IPS-NIHi11 (cell line): ENCODE measurements at places on chromosomes 16 and 17.

DNA sequence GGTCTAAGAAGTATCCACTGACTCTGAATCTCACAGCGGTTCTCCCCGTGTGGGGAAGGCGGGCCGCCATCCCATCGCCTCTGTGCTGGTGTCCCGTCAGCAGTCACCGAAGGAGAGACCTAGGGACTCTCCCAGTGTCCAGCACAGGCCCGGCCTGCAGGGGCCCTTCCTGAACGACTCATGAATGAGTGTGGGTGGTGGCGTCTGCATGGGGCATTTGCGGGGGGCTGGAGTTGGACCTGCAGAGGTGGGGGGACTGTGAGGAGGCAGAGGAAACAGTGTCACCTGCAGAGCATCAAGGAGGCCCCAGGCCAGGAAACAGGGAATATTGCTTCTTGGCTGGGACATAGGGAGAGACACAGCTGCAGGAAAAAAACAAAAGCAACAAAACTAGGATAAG, 10.3 kb downstream of the KCNG4 start:
- DNase-seq = no peak

GRCh38 chr17:3678095-3678820, 9.6 kb downstream of the EMC6 start:
- peak; percentile 78 for DNase-seq

GRCh38 chr16:51057102-51057793, 93.8 kb downstream of the SALL1 start:
- DNase-seq = no peak

- DNase-seq = no peak
Measured at GRCh38 chr17:3927628-3928340, 11.5 kb upstream of the P2RX1 start.

DNA sequence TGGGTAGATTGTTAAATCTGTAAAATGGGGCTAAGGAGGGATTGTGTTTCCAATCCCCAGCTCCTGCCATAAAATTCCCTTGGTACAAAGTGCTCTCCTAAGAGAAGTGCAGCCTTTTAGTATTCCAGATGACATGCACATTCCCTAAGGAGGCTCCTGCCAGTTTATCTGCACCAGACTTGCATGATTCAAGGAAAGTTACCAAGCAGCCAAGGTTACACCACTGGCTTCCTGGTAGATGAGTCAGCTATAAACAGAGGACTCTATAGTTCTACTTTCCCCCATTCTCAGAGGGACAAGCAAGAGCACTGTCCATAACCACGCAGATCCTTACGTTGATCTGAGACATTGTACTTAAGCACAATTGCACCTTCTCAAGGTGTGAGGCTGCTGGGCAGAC, 1.9 kb downstream of the CALB2 start:
- no peak for DNase-seq

DNA sequence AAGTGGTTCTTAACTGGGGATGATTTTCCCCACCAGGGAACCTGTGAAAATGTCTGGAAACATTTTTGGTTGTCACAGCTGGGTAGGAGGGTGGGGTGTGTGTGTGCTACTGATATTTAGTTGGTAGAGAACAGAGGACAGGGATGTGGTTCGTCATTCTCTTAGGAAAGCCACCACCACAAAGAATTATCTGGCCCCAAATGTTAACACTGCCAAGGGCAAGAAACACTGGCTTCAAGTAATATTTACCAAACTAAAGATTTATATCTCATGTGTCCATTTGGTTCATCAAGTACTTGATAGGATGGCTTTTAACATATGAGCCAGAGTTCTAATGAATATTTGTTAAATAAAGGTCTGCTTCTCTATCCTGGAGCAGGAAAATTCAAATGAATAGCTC, 19.5 kb downstream of the MPHOSPH6 start:
- no peak for DNase-seq

DNA sequence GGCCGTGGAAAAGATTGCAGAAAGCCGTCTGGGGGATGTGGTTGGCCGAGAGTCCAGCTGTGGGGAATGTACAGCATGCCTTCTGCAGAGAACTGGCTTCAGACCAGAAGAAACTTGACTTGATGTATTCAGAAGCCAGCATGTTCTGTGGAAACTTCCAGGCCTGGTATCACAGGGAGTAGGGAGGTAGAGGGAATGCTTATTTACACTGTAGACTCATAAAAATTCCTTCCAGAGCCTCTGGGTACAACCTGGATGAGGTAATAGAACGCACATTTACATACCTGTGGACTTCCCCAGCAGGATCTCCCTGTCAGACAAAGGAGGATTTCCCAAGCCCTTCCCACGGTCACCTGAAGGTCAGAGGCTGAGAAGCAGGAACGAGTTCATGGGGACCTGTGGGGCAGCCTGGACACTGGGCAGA, 11.8 kb upstream of the GAS7 start:
- peak; percentile 37 for DNase-seq

DNA sequence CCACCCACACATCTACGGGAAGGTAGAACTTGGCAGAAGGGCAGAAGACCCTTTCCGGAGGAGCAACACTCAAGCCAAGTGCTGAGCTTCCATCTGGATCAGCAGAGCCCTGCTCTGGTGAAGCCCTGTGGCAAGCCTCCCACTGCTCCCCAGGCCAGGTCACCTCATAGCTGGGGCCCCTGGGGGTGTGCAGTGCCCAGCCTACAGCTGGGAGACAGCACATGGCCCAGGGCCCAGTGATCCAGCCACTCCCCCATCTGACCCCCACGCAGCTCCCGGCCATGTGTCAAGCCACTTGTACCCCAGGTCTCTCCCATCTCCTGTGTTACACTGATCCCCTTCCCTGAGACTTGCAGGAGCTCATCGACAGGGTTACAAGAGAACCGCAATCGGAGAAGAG, 95.7 kb downstream of the RBFOX3 start:
- DNase-seq = no peak

DNA sequence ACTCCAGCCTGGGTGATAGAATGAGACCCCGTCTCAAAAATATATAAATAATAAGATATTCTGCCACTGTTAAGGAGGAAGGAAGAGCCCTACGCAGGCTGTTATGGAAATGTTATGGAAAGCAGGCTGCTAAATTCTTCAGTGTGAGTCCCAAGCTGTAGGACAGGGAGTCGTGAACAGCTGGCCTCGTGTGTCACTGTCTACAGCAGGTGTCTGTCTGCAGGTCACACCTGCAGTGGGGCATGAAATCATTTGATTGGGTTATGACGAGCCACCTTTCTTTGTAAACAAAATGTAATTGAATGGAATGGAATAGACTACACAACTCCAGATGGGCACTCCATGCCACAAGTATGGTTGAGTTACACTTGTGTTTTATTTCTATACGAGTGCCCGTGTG, 15.6 kb upstream of the LITAF start:
- DNase-seq = no peak

DNA sequence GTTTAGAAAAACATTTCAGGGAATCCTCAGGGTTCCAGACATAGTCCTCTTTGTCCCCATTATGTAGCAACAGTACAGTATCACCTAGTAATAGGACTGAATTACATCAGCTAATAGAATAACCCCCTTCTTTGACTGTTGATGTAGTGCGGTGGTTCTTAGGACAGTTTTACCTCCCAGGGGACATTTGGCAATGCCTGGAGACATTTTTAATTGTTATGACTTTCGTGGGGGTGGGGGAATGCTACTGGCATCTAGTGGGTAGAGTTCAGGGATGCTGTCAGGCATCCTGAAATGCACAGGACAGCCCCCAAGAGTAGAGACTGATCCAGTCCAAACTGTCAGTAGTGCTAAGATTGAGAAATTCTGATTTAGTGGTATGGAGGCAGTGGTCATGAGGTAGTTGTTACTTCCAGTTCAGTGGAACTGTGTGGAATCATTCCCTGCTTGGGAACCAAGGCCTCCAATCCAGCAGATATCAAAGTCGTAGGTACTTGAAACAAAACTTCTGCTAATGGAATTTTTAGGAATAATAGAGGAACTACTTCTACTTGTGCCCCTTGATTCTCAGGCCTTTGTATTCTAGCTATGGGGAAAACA, 20.3 kb downstream of the NF1 start:
- no peak for DNase-seq

- no peak for DNase-seq
Measured at GRCh38 chr17:7354262-7354843, 603 bp upstream of the TMEM95 start.

DNA sequence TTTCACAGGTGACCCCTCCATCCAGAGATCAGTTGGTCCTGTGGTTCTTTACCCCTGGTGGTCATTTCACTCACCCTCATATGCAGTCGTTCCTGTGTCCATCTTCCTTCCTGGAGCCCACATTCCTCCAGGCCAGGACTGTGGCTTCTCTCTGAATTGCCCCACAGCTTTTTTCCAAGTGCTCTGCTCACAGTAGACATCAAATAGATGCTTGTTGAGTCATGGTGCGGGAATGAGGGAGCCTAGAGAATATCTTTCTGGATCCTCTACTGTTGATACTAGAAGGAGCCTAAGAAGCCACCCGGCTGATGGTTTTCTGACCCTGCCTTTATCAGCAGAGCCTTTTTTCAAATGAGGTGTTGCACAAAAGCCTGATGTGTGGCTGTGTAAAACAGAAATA, 10.4 kb downstream of the USB1 start:
- DNase-seq = no peak

- no peak for DNase-seq
Measured at GRCh38 chr17:70804161-70804560, 634.8 kb downstream of the KCNJ2 start.

GRCh38 chr17:44318077-44318892, 6.3 kb downstream of the SLC25A39 start:
- DNase-seq = no peak

- no peak for DNase-seq
Measured at GRCh38 chr17:40251576-40251975, 32.5 kb downstream of the WIPF2 start.

DNA sequence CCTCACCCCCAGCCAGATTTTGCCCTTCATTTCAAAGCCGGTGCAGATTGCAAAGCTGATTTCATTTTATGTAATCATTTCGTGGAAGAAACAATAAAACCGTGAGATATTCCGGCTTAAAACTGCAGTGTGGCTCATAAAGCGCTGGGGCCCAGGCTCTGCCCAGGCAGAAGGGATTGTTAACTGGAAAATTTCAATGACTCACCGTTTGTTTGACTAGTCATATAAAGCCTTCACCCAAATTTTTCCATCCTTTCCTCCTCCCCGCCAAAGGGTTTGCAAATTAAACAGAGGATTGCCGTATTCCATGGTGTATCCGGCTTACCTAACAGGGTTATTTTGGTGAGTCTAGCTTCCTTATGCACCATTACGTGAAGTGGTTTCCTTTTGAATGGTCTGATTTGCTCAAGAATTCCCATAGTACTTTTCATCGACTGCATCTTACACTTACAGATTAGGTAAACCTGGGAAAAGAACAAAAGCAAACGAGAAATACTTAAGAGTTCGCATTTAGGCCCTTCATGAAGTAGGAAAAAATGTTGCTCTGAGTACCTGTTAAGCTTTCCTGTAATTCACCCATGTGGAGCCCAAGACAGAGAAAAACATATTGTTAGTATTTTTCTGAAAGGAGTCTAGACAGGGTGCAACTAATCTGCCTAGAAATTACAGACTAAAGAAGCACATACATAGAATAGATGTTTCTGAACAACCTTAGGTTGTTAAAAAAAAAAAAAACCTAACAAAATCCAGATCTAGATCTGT, 949 bp upstream of the GSPT1 start:
- no peak for DNase-seq

- DNase-seq = no peak
Measured at GRCh38 chr16:680967-681745, 946 bp downstream of the STUB1 start.

DNA sequence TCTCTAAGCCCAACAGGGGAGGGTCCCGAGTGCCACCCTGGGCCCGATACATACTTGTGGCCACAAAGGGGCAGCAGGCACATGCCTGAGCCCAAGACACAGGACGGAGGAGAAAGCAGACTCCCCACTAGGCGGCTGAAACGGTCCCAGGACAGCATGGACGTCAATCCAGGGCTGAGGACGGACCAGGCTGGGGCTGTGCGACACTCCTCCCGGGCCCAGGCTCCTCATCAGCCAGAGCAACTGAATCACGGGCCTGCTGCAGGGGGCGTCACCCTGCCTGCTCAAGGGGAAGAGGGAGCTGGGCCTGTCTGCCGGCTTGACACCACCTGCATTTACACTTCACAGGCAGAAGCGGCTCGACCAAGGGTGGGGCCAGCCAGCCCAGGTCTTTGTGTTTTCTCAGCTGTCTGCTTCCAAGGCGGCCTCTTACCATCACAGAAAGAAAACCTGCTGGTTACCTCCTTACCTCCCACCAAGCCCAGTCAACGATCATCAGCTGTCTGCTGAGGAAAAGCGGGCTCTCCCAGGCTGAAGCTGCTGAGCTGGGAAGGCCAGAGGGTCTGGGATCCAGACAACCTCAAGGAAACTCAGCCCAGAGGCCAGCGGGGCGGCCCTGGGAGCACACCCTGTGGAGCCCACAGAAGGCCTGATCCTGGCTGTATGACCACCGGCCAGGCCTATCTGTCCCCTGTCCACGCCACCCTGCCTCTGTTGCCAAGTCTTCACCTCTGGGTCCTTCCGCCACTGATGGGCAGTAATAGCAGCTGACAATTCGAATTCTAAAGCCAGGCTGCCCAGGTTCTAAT, 26.4 kb downstream of the KIFC3 start:
- peak; percentile 84 for DNase-seq

DNA sequence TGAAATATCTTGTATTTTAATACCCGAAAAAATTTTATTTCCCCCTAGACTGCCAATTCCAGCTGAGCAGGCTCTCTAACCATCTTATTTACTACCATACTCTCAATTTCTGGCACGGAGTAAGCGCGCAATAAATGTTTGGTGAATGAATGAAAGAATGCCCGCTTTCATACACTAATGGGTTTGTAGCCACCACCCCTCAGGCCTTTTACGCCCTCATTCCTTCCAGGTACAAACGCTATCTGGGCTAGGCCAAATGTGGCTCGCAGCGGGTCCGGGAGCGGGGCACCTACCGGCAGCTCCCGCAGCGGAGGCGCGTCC, 536 bp upstream of the PLD2 start:
- DNase-seq = no peak

DNA sequence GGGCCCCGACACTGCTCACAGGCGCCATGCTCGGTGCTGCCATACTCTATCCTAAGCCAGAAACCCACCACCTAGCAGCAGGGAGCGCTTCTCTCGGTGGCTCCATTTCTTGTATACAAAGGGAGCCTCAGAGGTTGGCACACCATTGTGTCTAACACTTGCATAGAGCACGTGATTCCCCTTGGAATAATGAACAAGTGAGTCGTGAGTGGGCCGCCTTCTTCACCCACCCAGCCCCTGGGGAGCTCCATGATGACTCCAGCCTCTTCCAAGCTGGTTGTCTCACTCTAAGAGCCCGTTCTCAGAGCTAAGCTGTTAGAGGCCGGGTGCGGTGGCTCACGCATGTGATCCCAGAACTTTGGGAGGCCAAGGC, 82.3 kb upstream of the ZNF469 start:
- DNase-seq = no peak

GRCh38 chr16:12002447-12003006, 26.0 kb downstream of the SNX29 start:
- DNase-seq = no peak

- peak; percentile 51 for DNase-seq
Measured at GRCh38 chr16:7182510-7183109, 150.0 kb upstream of the RBFOX1 start.

GRCh38 chr17:55735731-55736405, 13.2 kb upstream of the TMEM100 start:
- peak; percentile 27 for DNase-seq

- DNase-seq = no peak
Measured at GRCh38 chr17:79113699-79114457, 39.3 kb downstream of the ENGASE start.
